Renal pelvis (tissue), 12 donors: ENCODE measurements at places on chromosomes 5 and 9. TPM values are rescaled to one million over a fixed set of nuclear protein-coding genes. Genes with fewer than 3 reads are reported as not detected.

Gene FIBCD1
- polyA plus RNA-seq, result 0.41 TPM

DNA sequence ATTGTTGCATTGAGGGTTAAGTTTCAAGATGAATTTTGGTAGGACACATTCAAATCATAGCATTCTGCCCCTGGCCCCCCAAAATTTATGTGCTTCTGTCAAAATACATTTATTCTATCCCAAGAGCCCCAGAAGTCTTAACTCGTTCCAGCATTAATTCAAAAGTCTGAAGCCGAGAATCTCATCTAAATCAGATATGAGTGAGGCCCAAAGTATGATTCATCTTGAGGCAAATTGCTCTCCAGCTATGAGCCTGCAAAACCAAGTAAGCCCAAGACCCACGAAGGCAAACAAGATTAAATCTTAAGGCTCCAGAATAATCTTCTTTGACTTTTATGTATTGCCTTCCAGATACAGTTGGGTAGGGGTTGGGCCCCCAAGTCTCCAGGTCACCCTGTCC, 19.2 kb downstream of the TNPO1 start:
- DNase-seq, result no peak

Gene IRX2
- polyA plus RNA-seq, result 22.6 TPM

Gene PCDHB3
- polyA plus RNA-seq, result 3.8 TPM

DNA sequence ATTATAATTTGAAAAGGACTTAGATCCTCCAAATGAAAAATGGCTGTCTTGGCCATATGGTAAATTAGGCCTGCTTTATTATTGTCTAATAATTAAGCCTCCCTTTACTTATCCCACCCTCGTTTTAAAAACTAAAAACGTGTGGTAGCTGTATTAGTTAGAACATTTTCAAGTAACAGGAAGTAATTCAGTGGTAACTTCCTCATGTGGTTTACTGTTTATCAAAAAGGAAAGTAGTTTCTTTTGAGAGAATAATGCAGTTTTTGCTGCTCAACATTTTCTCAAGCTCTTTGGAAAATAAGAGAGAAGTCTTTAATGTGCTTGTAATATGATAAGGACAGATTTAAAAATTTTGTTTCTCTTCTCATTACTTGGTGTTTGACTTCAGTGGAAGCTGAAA, 26.0 kb downstream of the ZCCHC7 start:
- no peak for DNase-seq

Gene ZDHHC11
- polyA plus RNA-seq, result 9.9 TPM
